ENCODE measurements at places on chromosomes 7 and 10.
A peak's percentile ranks its signal among the peaks of the same experiment; 100 is the strongest.

DNA sequence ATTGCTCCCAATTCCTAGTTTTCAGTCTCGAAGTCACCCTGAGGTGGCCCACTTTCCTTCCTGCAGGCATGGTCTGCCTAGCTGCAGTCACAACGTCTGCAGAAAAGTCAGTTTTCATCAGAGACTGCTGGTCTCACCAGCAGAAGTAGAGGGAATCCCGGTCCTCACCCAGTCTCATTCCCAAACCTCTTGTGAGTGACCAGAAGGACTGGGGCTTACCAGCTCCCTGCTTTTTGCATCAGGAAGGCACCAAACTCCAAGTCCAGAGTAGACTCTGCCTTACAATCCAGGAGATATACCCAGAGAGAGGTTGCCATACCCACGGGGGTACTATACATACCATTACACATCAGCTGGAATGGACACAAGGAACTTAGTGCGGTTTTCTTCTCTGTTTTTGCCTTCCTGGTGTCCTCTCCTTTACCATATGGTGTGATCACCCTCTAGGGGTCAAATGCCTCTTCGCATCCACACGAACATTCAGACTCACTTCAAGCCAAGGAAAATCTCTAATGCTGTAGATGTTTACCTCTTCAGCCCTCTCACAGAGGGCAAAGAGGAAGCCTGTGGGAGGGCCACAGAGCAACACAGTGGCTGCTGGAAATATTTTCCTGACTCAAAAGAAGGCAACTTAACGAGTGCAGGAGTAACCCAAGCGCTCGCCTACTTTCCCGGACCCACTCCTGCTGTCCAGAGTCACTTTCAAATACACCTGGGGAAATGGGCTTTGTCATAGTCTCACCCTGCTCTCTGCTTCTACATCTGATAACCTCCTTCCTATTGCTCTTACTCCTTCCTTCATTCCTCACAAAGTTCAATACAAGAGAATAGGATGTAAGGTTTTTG lies 220.9 kb downstream of the C7orf25 start:
- peak; percentile 39 for DNase-seq

GRCh38 chr7:9217204-9217603 lies 783.8 kb downstream of the NXPH1 start:
- no peak for DNase-seq

DNA sequence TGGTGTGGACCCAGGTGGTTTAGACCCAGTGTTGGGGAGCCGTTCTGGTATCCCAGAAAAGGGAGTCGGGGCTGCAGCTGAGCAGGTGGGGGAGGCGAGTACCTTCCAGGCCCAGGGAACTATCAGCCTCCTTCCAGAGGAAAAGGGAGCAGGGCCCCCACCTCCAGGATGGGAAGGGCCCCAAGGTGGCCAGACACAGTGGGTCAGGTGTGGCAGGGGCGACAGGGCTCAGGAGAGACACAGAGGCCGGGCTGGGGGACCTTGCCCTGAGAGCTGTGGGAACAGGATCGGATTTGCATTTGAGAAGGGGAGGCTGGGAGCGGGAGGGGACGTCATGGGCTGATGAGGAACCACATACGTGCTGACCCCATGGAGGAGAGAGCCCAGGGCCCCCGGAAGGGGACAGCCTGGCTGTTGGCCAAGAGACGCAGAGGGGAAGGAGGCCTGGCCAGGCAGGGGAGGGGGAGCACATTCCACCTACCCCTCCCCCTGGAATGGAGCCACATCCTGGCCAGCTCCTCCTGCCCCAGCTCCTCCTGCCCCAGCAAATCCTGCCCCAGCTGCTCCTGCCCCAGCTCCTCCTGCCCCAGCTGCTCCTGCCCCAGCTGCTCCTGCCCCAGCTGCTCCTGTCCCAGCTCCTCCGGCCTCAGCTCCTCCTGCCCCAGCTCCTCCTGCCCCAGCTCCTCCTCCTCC lies 9.7 kb upstream of the TTYH3 start:
- no peak for DNase-seq

DNA sequence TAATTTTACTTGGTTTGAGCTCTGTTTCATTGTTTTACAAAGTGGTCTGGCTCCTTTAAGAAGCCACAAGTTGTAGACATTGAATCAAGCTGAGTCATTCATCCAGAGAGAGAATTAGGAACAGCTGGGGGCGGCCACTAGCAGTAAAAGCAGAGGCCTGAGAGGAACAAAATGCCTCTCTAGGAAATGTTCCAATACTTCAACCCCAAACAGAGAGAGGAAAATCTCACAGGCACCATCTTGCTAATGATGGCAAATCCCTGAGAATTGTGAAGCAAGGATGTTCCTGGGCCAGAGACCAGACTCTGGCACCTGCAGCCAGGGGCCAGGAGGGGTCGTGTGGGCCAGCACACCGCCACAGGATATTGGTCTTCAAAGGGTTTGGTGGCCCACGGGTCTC lies 26.5 kb upstream of the TRIL start:
- peak; percentile 85 for DNase-seq

DNA sequence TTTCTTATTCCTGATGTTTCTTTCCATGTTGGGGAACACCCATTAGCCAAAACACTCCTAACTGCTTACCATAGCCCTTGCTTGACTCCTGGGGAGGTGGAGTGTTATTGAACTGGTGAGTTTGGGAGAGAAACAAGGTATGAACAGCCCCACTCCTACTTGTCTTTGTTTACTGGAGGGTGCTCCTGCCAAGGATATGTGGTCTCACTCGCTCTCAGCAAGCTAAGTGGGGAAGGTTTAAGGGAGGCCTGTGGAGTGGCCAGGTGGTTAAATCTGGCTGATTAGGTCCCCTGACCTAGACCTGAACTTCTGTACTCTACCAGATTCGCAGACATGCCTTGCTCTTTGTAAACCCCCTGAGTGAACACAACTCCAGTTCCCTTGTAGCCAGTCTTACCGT lies 300.1 kb downstream of the PTEN start:
- no peak for DNase-seq

GRCh38 chr7:91034459-91035368 lies 229.5 kb upstream of the FZD1 start:
- peak; percentile 63 for DNase-seq

DNA sequence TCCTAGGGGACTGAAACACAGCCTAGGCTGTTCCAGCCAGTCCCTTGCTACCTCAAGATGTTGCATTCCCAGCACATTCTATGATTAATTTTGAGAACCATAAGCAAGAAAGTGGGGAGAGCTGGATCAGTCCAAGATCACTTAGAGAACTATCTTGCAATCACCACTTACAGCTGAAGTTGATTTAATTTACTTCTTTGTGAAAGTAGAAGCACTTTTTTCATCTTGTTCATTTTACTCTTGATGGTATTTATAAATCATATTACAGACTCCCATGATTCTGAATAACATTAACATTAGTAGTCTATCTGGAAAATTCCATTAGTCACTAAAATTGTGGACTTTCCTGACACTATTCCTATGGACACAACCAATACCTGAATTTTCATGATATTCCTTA lies 118.5 kb downstream of the ETV1 start:
- no peak for DNase-seq
